ENCODE measurements at places on chromosomes 11 and 22. TPM values are rescaled to one million over a fixed set of nuclear protein-coding genes. Genes with fewer than 3 reads are reported as not detected.

DNA sequence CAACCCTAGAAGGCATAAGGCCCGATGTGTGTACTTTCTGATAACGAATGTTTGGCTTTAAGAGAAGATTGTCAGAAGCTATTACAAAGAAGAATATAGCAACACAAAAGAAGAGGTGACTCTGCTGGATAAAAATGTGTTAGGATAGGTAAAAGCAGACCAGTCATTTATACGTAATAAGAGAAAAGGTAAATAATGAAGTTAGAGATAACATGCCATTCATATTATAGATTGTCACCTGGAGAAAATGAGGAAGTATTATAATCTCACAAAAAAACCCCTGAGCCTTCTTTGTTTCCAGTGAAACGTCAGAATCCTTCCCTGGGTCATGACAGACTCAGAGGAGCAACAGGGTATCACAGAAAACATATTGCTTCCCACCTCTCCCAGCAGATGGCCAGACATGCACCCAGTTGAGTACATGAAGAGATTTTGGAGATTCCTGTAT lies 36.1 kb downstream of the PPFIA1 start:
- DNase-seq, result no peak

DNA sequence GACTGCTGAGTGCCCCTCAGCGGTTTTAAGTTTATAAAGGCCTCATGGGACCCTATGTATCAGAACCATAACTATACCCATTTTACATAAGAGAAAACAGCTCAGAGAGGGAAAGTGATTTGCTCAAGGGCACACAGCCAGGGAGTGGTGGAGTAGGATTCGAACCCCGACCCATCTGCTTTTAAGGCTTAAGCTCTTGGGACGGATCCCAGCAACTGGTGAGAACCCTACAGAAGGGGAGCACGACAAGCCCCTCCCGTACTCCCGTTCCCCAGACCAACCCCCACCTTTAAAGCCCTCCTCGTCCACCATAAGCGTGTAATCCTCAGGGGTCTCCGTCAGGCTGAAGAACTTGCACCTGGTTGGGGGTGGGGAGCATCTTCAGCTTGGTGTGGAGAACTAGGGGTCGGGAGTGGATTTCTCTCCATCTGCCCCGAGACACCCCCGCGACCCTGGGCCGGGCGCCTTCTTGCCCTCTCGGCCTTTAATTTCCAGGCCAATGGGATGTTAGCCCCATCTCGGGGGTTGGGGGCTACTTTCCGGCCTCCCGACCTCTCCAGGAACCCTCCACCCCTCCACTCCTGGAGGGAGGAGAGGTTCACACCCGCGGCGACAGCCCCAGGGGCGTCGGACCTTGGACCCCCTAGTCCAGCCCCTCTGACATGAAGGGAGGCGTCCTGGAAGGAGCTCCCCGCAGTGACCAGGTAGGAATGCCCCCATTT lies 725 bp downstream of the CASTOR1 start:
- DNase-seq, result no peak

GRCh38 chr11:94638902-94639373 lies 71.8 kb downstream of the PIWIL4 start:
- peak; percentile 21 for DNase-seq

- DNase-seq, result no peak
These were observed 19.1 kb upstream of the ROBO3 start for GRCh38 chr11:124846070-124846673.

- DNase-seq, result no peak
These were observed 689 bp downstream of the TAF10 start for GRCh38 chr11:6611092-6611962.

DNA sequence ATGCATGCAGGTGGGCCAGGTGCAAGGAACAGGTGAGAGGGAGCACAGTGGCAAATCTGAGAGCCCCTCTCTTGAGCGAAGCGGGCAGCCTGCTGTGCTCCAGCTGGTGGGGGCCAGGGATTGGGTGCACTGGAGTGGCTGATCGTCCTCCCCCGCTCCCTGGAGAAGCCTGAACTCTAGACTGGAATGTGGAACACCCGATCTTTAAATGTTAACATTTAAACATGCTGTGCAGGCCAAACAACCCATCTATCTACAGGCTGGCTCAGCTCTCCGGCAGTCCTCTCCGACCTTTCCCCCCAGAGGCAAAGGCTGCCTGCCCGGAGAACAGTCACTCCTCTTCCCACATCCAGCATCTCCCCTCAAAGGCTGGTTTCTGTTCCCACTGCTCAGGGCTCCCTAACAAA lies 5.1 kb downstream of the MRGPRF start:
- DNase-seq, result no peak

GRCh38 chr22:39348909-39349505 lies 784 bp upstream of the SYNGR1 start:
- no peak for DNase-seq

DNA sequence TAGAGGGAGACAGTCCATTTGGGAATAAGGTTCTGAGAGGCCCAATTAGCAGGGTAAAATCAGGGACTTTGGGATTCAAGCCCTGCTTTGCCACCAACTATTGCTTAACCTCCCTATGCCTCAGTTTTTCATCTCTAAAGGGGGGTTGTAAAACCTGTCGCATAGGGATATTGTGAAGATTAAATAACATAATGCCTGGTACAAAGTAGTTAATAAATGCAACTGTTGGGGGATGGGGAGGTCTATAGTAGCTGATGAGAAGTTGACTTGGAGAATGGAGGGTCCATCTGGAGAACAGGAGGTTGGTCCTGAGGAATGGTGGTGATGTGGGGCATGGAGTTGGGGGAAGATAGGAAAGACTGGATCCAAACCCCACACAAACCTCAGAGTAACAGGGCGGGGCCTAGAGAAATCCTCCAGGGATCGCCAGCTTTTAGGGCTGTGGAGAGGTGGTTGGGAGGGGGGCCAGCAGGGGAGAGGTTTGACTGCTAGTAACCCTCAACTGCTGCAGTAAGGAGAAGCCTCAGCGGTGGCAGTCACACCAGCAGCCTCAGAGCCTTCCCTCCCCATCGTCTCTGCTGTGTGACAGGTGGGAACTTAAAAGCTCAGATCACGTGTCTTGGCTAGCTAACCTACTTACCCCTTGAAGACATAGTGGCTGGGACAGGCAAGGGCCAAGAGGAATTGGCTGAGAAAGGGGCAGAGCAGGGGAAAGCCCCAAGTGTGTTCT lies 1.1 kb upstream of the ABCG4 start:
- DNase-seq, result no peak

Gene DDIAS
- total RNA-seq, result 0.22 TPM

Gene RTN4R
- 3.8 TPM for total RNA-seq

Gene MYRF
- total RNA-seq, result 3.1 TPM

Gene MOGAT2
- total RNA-seq, result not detected

Data from tibial nerve (tissue), 4 donors.